ENCODE measurements at places on chromosomes 6 and 20.
A peak's percentile ranks its signal among the peaks of the same experiment; 100 is the strongest.

GRCh38 chr20:10297684-10298240 lies 79.1 kb downstream of the SNAP25 start:
- no peak for DNase-seq

DNA sequence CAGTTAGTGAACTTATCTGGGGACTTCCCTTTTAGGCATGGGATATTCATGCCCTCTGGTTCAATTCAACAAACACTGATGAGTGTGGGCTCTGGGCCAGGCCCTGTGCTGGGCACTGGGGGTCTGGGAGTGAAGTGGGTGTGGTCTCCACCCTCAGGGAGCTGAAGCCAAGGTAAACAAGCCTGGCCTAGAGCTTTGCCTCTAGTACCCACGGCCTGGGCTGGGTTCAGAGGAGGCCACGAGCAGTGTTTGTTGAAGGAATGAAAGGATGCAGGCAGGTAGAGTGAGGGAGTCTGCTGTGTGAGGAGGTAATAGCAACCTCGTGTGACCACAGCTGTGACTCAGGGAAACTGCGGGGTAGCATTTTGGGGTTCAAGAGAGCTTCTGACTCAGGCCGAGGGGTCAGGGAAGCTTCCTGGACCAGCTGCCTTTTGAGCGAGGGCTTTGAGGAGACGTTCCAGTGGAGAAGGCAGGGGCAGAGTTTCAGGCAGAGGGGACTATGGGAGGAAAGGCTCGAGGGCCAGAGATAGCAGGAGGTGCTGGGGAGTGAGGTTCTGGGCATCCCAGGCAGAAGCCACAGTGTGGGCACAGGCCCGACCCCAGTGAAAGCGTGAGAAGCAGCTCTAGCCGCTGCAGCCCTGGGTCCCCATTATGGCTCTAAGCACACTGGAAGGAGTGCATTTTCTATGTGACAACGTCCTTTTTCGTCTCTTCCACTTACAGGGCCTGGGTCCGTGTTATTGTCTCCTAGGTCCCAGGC lies 5.6 kb downstream of the MYLK2 start:
- DNase-seq = no peak

DNA sequence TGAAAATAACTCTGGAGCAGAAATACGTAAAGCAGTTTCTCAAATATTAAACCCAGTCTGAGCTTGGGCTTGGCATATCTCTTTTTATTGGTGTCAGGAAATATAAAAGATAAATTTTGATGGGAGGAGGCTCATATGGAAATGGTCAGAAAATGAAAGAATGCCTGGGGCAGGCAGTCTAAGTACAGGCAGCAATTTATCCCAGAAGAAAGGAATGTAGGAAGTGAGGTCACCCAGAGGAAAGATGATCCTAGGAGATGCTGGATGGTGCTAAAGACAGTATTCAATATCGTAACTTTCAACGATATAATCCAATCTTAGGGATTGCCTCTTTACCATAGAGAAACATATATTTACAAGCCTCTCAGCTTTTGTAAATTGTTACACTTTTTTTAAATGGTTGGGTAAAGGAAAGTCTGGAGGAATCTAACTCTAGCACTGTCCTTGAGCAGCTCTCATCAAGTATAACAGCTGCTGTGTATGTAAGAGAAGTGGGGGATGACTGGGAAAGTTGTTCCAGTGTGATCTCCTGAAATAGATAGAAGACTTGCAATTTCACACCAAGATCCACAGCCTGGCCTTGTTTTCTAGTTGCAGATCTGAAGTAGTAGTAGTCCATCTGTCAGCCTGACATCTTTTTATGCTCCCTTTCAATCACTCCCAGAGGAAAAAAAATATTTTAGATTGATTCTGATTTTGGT lies 256.9 kb upstream of the SASH1 start:
- no peak for DNase-seq

GRCh38 chr6:134480593-134480992 lies 162.7 kb upstream of the SGK1 start:
- no peak for DNase-seq

GRCh38 chr6:107691062-107691751 lies 132.9 kb downstream of the SCML4 start:
- DNase-seq = no peak

- DNase-seq = no peak
Observed at GRCh38 chr20:50278377-50278683, 87.7 kb downstream of the CEBPB start.

DNA sequence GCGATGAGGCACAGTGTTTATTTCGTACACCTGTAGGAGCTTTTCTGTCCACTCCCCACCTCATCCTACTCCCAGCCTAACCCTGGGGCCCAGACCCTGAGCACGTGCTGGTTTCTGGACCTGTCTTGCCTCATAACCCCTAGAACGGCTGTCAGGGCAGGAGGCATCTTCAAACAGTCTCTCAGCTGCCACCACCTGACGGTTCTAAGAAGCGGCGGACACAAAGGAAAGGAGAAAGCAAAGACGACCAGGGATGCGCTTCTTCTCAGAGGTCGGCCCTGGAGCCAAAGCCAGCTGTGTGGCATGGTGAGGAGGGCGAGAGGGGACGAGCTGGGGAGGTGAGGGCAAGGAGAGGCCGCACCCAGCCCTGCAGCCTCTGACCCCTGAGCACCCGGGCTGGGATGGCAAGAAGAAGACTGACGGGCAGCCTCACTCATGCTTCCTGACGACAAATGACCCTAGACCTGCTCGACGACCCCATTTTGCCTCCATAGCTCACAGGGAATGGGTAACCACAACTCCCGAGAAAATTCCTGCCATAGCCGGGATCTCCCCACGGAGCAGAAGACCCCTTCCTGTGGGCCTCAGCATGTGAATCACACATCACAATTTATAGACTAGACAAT lies 62.1 kb downstream of the WDR27 start:
- DNase-seq = no peak

- DNase-seq = no peak
Observed at GRCh38 chr6:15961635-15962448, 167.0 kb upstream of the MYLIP start.

GRCh38 chr6:159989492-159990480 lies 20.9 kb downstream of the IGF2R start:
- DNase-seq = no peak

- no peak for DNase-seq
Observed at GRCh38 chr20:1660246-1660645, 2.7 kb upstream of the SIRPG start.

DNA sequence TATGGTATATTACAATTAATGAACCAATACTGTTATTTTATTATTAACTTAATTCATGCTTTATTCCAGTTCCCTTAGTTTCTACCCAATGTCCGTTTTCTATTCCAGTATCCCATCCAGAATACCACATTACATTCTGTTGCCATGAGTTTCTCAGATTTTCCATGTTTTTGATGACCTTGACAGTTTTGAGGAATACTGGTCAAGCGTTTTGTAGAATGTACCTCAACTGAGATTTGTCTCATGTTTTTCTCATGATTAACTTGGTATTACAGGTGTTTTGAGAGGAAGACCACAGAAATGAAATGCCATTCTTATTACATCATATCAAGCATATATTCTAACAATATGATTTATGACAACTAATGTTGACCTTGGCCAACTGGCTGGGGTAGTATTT lies 23.8 kb upstream of the ESR1 start:
- no peak for DNase-seq

DNA sequence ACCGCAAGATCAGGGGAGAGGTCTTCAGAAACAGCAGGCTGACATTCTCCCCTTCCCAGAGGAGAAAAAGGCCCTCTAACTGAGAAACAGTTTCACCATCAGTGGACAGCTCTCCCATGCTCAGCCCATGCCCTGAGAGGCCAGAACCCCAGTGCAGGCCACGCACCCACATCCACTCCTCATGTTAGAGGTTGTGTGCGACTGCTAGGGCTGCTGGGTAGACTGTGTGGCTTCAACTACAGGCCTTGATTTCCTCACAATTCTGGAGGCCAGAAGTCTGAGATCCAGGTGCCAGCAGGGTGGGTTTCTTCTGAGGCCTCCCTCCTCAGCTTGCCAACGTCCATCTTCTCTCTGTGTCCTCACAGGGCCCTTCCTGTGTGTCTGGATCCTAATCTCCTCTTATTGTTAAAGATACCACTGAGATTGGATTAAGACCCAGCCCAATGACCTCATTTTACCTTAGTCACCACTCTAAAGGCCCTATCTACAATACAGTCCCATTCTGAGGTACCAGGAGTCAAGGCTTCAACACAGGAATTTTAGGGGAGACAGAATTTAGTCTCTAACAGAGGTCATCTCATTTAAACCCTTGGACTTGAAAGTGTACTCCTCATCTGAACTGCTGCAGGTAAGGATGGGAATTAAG lies 67.7 kb upstream of the CD93 start:
- no peak for DNase-seq

GRCh38 chr20:5128886-5129285 lies 2.1 kb downstream of the CDS2 start:
- no peak for DNase-seq

GRCh38 chr6:151012321-151013294 lies 147.1 kb downstream of the MTHFD1L start:
- no peak for DNase-seq

- DNase-seq = no peak
Observed at GRCh38 chr6:74058606-74059005, 362.6 kb downstream of the CD109 start.

GRCh38 chr20:41359541-41360011 lies 7.0 kb downstream of the EMILIN3 start:
- DNase-seq = no peak

- no peak for DNase-seq
Observed at GRCh38 chr6:169858935-169859351, 107.5 kb downstream of the ERMARD start.

DNA sequence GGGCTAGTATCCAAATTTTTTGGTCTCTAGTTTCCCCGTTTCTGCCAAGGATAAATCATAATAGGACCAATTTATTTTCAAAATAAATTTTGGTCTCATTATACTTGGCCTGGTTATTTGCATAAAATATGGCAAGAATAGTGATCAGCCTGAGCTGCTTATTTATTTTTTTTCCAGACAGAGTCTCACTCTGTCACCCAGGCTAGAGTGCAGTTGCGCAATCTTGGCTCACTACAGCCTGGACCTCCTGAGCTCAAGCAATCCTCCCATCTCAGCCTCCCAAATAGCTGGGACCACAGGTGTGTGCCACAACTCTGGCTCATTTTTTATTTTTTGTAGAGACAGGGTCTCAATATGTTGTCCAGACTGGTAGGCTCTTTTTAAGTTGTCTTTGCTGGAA lies 329.5 kb downstream of the PACRG start:
- DNase-seq = no peak

- DNase-seq = no peak
Observed at GRCh38 chr20:19945732-19946670, 71.2 kb upstream of the NAA20 start.

DNA sequence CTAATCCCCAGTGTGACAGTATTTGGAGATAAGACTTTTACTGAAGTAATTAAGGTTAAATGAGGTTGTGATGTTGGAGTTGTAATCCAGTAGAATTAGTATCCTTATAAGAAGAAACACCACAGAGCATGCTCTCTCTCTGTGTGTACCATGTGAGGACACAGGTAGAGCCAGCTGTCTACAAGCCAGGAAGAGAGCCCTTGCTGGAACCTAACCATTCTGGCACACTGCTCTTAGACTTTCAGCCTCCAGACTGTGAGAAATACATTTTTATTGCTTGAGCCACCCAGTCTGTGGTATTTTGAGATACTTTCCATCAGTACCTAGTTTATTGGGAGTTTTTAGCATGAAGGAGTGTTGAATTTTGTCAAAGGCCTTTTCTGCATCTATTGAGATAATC lies 110.2 kb downstream of the PHF3 start:
- no peak for DNase-seq

DNA sequence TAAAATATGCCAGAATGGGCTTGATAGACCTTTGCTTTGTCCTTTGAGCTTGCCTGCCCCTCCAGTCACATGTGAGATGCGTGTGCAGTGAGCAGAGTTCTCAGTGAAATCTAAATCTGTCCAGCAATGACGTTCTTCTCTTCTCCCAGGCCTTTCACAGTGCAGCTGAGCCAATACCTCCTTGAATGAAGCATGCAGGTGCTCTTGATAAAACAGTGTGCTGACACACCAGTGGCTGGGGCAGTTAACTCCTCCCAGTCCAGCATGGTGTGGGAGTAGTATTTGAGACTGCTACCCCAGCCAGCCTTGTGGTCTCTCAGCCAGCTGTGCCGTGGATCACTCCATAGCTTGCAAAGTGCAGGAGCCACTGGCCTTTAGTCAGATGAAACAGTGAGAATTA lies 240.5 kb downstream of the FARS2 start:
- DNase-seq = no peak

GRCh38 chr6:24910331-24910960 lies 25.3 kb downstream of the RIPOR2 start:
- DNase-seq = no peak

DNA sequence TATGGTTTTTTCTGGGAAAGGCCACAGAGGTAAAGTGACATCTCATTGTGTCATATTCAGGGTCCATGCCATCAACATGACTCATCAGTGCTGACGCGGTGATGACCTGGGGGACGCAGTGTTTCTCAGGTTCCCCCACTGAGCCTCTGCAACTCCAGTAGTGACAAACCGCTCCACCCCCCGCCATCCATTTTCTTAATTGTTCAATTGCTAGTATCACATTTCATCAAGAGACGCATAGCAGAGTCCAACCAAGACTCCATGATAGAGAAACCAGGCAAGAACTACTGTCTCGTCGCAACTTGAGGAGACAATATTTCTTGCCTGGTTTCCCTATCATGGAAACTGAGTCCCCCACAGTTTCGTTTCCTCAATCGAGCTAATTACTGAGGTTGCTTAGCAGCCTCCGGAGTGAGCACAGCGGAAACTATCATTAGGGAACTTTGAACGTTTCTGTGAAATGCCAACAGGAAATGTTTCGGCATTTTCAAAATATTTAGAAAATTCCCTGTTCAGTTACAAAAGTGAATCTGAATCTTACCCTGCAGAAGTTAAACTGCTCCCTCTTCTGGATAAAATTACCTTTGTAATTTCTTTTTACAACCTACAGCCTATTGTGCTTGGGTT lies 12.2 kb upstream of the SERPINB1 start:
- peak; percentile 76 for DNase-seq

DNA sequence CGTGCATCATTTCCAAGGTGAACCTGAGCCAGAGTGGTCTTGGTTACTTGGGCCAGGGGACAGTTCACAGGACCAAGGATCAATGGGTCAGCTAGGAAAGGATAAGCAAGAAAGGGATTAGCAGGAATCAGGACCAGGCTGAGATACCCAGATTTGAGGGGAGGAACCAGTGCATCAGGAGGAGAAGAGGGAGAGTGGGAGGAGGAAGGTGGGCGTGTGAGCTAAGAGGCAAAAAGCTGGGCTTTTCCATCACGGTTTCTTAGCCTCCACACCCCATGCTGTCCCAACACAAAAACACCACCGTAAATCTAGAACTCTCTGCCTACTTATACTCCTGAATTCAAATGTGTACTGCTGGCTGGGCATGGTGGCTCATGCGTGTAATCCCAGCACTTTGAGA lies 27.5 kb downstream of the EYA4 start:
- DNase-seq = no peak

- DNase-seq = no peak
Observed at GRCh38 chr6:33980176-33981175, 165.4 kb downstream of the GRM4 start.

- no peak for DNase-seq
Observed at GRCh38 chr6:137767911-137768690, 99.0 kb upstream of the TNFAIP3 start.
